GM13977 (cell line): ENCODE measurements at places on chromosomes 12 and 14.

DNA sequence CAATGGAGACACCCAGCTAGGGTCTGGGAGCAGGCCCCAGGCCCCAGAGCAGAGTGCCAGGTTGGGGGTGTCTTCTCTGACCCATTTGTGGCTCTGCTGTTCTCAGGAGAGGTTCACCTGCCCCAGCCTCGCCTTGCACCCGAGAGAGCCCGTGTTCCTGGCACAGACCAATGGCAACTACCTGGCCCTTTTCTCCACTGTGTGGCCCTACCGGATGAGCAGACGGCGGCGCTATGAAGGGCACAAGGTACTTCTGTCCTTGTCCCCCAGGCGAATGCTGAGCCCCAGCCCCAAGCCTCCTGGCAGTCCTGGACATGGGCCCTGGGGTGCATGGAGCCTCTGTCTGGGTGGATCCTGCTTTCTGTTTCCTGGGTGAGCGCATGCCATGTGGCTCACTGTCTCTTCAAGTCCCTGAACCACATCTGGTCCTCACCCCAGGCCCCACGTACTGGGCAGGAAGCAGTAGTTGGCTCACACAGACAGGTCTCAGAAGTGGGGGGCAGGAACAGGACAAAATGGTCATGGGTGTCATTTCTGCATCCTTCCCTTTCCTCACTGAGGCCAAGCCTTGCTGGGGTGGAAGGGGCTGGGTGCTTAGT, 58.2 kb downstream of the BEGAIN start:
- DNase-seq: peak; percentile 12

- no peak for DNase-seq
Measured at GRCh38 chr14:77406718-77407117, 16.6 kb downstream of the NOXRED1 start.

DNA sequence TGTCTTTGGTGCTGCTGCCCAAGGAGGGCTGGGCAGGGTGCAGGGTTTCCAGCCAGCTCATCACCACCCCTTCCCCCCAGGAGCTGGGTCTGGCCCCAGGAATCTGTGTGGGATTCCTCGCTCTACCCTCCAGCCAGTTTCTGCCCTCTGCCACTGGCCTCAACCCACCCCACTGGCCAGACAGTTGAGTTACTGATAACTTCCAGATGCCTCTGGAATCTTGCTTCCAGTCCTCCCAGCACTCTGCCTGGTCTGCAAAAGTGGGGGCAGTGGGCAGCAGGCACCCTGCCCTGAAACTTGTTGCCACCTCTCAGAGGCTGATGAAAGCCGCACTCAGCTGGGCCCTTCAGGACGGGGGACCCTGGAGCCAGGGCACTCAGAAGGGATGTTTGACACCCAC, 20.1 kb upstream of the TBX3 start:
- DNase-seq: no peak

DNA sequence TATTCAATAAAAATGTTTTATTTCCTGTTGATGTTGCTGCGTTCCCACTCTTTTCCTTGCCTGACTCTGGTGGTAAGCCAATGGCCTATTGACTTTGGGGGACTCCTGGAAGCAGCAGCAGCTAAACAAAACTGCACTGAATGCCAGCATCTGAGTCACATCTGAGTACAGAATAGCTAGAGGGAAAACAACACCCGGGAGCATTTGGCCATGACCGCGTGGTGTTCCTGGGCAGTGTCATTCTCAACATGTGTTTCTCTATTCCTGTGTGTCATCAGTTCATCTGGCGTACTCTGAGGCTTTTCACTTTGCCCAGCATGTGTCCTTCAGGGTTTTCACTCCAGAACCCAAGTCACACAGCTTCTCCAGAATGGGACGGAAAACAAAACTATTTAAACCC, 238.8 kb downstream of the PAWR start:
- DNase-seq: no peak

GRCh38 chr14:85124631-85125290, 405.2 kb upstream of the FLRT2 start:
- DNase-seq: no peak

GRCh38 chr14:23409966-23410635, 2.0 kb upstream of the MYH6 start:
- no peak for DNase-seq

- no peak for DNase-seq
Measured at GRCh38 chr14:68211421-68211820, 391.8 kb downstream of the RAD51B start.

- DNase-seq: no peak
Measured at GRCh38 chr14:96205059-96205977, 679 bp downstream of the BDKRB2 start.

DNA sequence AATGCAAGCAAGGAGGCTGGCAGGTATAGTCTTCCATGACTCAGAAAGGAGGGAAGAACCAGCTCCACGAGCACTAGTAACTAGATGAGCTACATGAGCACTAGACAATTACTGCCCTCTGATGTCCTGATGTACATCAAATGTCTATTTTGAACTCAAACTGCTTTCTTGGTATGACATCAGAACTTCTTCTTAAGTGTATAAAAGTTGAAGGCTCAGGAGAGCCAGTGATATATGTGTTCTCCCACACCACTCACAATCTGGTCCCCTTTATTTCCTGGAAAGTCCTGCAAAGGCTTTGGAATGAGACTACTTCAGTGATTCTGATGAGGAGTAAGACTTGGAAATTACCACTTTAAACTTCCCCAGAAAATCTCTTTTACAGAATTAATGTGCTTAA, 18.5 kb upstream of the DHRS7 start:
- no peak for DNase-seq

DNA sequence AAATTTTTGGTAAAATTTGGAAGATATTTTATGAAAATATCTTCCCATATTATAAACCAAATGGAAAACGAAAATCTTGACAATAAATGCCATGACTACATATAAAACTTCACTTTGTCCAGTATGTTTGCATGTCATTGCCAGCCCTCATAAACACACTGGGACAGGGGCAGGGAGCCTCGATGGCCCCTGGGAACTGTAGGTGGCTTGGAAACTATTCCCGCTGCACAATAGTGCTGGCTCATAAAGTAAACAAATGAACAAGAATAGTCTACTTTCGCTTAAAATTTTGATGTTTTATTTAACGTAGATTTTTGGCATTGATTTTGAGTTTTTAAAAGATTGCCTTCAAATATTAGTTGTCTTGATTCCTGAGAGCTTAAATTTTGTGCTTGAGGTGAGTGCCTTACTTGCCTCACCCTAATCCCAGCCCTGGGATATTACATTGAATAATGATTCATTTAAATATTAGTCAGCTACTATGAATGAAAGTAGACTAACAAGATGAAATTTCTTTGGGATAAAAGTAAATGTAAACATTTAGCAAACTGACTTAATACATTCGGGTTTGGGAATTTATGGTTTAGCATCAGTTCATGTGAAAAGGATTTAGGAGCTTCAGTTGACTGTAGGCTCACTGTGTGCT, 74.0 kb upstream of the PKP2 start:
- DNase-seq: no peak

DNA sequence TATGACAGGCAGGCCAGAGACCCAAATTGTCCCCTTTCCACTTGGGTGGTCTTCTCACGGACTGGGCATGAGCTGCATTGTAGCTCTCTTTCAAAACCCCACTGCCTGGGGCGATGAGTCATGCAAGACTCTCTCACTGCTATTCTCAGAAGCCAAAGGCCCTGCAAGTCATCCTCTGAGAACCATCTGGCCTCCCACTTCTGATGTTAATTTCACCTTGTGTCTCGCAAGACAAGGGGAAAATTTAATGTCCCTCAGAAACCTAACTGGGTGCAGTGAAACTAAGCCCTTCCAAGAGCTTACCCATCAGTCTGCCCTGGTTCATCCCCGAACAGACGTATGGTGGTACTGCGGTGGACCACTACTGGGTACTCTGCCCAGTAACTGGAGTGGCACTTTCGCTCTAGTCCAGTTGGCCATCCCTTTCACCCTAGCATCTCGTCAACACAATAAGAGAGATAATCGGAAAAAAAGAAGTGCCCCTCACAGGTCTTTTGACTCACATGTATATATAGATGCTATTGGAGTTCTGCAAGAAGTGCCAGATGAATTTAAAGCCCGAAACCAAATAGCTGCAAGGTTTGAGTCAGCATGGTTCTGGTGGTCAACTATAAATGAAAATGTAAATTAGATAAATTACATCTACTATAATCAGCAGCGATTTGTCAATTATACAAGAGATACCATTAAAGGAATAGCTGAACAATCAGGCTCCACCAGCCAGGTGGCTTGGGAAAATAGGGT, 31.3 kb upstream of the LALBA start:
- peak; percentile 60 for DNase-seq

DNA sequence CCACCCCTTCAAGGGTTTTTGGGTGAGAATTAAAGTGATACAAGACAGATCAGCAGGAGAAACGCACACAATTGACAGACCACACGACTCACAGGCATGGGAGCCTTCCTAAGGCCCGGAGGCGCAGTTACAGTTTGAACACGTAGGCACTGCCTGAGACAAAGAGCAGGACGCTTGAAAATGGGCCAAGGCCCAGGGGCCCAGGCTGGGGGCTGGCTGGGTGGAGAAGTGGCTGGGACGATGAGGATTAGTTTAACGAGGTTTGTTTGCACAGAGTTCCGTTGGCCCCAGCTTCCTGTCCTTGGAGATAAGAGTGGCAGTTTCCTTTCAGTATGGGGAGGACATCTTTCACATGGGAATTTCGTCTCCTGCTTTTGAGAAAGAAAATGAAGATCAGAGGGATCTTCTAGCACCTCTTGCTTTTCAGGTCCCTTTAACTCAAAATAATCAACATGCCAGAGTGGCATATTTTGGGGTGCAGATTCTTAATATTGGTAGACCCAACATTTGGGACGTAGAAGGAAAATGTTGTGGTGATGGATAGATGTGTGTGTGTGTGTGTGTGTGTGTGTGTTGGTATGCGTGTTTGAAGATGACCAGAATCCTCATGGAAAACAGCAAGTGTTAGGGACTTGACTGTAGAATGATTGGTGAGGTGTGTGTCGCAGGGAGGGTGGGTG, 44.6 kb downstream of the DLK1 start:
- DNase-seq: no peak

- DNase-seq: no peak
Measured at GRCh38 chr12:31037931-31038330, 35.7 kb upstream of the DDX11 start.

GRCh38 chr14:56273155-56273554, 154.9 kb downstream of the PELI2 start:
- no peak for DNase-seq

DNA sequence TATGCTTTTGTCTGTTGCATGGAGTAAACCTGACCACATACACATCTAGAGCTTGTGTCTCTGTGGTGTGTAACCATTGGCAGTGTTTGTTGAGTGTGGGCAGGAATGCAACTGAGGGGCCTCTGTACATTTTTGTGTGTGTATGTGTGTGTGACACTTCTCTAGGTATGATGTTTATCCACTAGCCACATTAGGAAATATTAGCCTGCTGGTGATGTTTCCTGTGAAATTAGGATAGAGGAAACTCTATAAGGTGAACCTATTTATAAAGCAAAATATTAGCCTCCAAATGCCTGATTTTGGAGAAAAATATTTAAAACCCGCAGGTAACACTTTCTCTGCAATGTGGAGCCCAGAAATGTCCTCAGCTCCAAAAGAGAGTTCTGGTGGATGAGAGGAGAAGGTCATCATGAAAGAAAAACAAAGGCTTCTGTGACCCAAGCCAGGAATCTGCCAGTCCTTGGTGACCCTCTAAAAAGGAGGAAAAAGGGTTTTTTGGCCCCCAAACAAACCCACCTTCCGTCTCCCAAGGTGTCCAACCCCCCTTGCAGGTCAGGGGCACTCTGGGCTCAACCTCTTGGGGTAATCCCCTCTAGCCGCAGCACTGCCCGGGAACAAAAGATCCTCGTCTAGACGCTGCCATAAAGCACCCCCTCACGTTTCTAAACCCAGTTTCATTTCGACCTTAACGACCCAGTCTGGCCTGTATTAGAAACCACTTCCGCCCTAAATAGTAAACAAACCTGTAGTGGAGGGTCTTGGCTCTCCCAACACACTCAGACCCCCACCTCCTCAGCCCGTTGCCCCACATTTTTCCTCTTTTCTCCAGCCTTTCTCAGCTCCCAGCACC, 3.1 kb upstream of the HOTAIR start:
- no peak for DNase-seq

GRCh38 chr12:1851151-1851701, 30.9 kb downstream of the LRTM2 start:
- no peak for DNase-seq

GRCh38 chr12:6208130-6208529, 7.9 kb downstream of the CD9 start:
- DNase-seq: no peak

DNA sequence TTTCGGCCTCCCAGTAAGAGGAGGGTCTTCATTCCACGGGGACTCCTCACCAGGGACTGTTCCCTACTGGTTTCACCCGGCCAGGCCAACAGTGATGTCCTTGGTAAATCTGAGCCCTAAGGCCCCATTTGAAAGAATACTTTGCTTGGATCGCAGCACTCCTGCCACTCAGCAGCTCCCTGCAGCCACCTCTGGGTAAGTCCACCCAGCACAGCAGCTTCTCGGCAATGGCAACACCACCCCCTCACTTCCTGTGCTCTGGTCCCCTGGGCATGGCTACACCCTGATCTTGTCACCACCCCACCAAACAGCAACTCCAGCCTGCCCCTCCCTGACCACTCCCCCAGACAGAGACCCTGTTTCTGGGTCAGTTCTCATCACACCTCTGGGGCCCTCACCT, 100.3 kb downstream of the SETD3 start:
- no peak for DNase-seq

GRCh38 chr14:69937367-69938081, 58.3 kb downstream of the SMOC1 start:
- DNase-seq: no peak

- no peak for DNase-seq
Measured at GRCh38 chr12:5072311-5072710, 28.6 kb downstream of the KCNA5 start.

DNA sequence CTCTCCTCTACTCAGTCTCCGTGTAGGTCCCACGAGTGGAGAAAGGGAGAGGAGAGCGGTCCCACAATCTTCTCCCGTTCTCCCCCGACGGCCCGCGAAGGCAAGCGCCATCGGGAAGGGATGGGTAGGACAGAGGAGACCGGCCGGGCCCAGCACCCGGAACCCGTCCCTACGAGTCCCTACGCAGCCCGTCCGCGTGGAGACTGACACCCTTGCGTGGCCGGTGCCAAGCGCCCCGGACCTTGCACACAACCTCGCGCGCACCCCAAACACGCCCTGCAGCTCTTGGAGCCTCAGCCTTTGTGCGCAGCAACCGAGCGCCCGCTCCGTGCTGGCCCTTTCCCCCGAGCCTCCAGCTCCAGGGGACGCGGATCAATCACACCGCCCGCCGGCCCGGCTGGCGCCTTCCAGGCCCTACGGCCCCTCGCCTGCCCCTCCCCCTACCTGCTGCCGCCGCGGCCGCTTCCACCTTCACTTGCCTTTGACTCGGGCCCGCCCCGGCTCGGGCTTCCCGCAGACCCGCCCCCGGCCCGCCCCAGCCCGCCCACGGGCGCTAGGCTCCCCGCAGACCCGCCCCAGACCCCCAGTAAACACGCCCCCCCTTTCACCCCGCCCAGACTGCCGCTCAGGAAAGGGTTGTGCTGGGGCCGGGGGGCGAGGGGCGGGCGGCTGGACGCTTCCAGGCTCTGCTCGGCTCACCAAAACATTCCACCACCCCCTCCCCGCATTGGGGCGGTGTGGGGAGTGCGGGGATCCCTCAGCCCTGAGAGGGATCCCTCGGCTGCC, at the start of gene NDRG2:
Gene NDRG2 (minus strand): TSS at position 477 of the 786 bp plus-strand sequence. CDS start 1,746 bp downstream, outside the sequence.
- DNase-seq: peak; percentile 83
